ENCODE measurements at places on chromosomes 12 and 14.

- no peak for DNase-seq
These were observed 2.2 kb upstream of the GUCY2C start for GRCh38 chr12:14698555-14698954.

- no peak for DNase-seq
These were observed 14.9 kb downstream of the SCAF11 start for GRCh38 chr12:45975506-45975905.

DNA sequence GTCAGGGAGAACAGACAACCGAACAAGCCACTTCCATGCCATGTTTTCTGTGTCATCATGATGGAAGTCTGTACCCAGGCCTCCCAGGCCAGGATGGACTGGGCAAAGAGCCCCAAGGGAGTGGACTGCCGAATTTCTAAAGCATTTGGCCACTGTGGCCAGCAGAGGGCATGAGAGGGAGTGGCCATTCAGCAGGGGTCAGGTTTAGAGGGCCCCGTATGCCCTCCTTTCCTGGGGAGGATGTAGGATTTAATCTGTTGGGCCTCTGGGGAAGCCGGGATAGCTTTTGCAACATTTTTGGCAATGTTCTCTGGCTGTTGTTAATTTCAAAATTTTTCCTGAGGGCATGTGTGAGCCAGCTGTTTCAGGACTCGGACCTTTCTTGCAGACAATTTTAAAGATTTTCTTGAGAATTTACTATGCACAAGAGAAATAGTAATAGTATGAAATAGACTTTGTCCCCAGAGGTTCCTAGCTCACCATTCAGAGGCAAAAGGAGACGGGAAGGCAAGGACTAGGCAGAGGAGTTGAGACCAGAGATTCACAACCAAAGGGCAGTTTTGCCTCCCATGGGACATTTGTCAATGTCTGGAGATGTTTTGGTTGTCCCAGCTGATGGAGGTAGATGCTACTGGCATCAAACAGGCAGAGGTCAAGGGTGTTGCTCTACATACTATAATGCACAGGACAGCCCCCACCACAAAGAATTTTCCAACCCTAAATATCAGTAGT lies 18.0 kb downstream of the ACACB start:
- DNase-seq = no peak

GRCh38 chr12:2613326-2614073 lies 181.3 kb upstream of the FKBP4 start:
- DNase-seq = no peak

- no peak for DNase-seq
These were observed 238.7 kb downstream of the ATXN7L3B start for GRCh38 chr12:74776378-74776777.

DNA sequence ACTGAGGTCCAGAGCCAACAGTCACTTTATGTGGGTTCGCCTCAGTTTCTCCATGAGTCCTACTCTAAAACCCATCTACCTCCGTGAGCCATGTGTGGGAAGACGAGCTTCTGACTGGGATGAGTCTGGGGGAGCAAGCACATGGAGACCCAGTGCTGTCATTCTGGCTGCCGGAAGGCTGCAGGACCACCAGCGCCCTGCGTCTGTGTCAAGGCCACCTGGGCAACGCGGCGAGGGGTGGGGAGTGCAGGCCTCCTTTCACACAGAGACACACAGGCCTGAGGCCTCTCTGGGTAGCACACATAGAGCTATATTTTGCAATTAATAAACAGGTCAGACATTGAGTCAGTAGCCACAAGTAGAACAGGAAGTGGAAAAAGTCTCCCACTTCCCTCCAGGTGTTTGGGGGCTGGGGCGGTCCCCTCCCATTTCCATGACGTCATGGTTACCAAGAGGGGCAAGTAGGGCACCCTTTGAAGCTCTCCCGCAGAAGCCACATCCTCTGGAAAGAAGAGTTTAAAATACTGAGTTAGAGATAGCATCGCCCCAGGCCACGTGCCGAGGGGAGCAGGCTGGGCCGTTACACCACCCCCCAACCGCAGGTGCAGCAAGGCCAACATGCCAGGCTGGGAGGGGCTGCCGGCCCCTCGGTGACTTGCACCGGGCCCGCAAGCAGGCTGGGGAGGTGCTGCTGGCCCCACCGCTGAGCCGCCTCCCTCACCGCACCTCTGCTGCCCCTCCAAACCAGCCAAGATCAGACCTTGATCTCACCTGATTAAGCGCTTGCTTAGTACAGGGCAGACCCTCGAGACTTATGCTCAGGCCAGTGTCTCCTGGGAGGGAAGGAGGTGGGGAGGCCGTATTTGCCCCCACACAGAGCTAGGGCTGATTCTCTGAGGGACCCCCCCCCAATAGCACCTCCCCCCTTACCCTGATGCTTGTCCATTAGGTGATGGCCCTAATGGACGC lies 32.7 kb downstream of the DAD1 start:
- no peak for DNase-seq

- DNase-seq = no peak
These were observed 2.2 kb downstream of the L3HYPDH start for GRCh38 chr14:59481871-59482540.

GRCh38 chr12:76855271-76855670 lies 23.5 kb downstream of the CSRP2 start:
- DNase-seq = no peak

DNA sequence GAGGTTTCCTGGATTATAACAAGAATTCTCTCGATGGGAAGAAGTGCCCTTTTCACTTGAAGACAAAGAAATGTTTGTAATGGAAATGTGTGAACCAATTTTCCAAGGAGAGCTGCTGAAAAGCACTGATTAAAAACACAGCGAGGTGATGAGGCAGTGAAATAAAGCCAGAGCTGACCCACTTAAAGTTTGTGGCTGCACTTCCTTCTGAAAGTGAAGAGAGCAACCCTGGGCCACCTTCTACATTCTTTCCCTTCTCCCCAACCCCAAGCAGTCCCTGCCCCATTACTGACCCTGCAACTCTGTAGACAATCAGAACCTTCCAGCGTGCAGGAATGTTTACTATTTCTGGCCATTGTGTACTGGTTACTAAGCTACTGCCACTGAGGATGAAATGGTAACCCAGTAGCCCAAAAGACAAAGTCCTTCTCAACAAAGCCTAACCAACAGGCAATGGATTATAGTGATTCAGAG lies 173.9 kb downstream of the TTC7B start:
- no peak for DNase-seq

GRCh38 chr14:64707661-64708060 lies 3.4 kb downstream of the PLEKHG3 start:
- DNase-seq = no peak

GRCh38 chr12:3752096-3752709 lies 706 bp downstream of the CRACR2A start:
- no peak for DNase-seq

GRCh38 chr14:71586131-71586897 lies 345.9 kb upstream of the RGS6 start:
- DNase-seq = no peak

DNA sequence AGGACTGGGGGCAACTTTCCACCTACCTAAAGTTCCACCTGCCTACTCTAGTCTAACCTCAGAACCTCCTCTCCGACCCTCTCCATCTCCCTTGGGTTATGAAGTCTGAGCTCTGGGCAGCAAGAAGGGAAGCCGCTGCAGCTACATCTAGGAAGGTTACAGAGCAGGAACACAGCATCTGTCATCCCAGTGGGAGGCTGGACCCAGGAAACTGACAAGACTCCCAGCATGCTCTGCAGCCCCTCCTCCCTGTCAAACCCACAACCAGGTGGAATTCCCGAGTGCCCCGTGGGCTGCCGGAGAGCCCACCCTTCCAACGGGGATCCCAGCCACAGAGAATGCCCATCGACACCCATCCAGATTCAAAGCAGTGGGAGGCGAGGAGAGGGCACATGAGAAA lies 2.1 kb downstream of the TESC start:
- DNase-seq = no peak

GRCh38 chr14:88026890-88027289 lies 22.0 kb downstream of the GPR65 start:
- DNase-seq = no peak

GRCh38 chr14:55929136-55929535 lies 189.1 kb upstream of the PELI2 start:
- DNase-seq = no peak

- DNase-seq = no peak
These were observed 126.3 kb downstream of the MGST1 start for GRCh38 chr12:16473610-16474326.

DNA sequence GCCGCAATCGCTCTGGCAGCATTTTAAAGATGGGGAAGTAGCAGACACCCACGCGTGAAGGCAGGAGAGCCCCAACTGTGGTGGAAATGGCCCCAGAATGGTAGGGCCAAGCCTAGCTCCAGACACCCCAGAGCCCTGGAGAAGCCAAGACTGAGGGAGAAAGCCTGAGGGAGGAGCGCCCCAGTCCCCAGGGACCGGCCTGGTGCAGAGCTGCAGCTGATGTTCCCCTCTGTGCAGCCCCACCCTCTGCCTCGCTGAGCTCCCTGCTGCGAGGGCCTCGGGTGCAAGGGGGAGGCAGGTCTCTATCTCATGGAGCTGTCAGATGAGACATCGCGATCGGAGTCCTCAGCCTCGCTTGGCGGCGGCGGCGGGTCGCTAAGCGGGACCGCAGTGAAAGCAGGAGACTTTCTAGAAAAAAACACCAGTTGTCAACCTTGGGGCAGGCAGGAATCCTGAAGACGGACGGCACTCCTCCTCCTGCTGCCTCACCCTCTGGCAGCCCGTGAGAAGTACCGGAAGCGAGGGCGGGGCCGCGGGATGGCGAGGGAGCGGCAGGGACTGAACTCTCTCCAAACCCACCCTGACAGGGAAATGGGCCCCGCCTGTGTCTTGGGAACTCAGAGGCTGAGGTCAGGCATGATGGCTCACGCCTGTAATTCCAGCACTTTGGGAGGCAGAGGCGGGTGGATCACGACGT lies 6.0 kb downstream of the GAPDH start:
- no peak for DNase-seq

All from hematopoietic multipotent progenitor cell treated with erythropoietin and hydrocortisone succinate and interleukin-3 and kit ligand, for 15 days (in vitro differentiated cells).